ENCODE measurements at places on chromosomes 7 and 10.

DNA sequence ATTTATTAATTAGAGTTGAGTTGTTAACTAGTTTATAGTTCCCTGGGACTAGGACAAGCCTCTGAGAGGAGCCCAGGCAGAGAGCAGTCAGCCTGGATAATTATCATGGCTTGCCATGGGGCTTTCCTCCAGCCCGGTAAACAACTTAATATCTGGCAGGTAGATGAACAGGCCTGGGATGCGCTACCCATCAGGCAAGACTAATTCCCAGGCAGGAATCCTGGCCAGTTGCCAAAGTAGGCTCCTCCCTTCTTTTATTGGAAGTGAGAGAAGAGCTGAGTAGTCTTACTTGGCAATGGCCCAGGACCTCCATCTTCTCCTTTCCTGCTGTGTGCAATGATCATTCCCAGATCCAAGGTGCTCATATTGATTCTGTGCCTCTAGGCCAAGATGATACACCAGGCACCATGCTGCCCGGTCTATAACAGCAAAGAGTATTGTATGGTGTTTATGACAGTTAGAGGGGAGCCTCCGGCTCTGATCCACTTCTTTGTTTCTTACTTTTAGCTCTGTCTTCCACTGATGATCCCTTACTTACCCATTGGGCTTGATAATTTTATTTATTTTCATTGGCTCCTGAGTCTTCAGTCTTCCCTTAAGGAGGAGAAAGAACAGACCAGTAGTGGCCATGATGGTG is 408.7 kb downstream of the REEP3 start:
- no peak for DNase-seq

DNA sequence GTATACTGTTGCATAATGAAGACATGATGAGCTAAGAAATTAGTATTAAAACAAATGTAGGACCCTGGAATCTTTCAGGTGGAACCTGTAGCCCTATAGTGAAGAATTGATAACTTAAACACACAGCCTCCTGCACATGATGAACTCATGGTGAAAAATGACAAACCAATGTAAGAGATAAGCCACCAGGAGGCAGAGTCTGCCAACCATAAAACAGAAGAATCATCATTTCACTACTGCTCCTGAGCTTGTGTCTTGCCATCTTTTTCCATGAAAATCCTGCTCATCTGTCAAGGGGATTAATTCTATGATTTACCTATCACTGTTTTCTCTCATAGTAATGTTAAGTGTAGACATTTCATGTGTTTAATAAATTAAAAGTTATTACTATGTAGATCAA is 363.9 kb downstream of the MALRD1 start:
- DNase-seq = no peak

DNA sequence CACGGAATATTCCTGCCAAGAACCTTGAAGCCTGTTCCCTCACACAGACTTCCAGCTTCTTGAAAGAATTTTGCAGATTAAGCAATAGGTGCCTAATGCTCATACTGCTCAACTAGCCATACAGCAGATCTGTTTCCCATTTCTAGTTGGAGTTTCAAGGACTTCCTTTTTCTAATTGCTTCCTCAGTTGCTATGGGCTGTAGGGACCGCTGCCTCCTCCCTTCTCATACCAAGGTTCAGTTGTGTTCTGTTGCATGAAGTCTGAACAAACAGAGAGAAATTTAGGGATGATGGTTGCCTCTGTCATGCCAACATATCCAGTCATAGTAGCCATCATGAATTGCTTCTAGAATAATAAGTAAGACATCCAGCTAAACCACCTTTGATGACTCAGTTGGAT is 6.8 kb downstream of the ITGA8 start:
- no peak for DNase-seq

- DNase-seq = no peak
Observed at GRCh38 chr7:13117103-13117502, 429.7 kb downstream of the ARL4A start.

DNA sequence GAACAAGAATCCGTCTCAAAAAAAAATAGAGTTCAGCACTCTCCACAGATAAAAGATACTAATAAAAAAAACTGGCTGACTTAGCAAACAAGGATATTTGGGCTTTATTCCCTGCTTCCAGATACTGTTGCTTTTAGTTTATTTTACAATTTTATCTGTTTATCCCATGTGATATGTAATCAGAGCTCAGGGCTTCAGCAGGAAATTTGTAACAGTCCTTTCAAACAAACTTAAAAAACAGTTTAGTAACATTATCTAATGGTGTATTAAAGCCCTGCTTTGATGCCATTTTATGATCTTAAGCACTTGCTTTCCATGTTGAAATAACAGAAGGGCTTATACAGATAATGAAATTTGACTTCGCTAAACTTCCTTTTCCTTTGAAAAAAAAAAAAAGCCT is 28.1 kb downstream of the DCLRE1A start:
- no peak for DNase-seq

DNA sequence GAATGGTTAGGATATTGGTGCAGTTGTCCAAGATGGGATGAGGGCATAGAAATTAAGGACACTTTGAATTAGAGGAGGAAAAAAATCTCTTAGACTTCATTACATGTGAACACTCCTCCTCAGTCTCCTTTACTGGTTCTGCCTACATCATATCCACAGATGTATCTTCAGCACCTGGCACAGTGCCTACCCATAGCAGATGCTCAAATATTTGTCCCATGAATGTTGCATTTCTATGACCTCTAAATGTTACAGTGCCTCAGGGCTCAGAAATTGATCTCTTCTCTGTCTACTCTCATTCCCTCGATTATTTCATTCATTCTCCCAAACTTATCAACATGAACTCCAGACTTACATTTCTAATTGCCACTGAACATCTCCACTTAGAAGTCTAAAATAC is 17.1 kb downstream of the CNNM1 start:
- no peak for DNase-seq

DNA sequence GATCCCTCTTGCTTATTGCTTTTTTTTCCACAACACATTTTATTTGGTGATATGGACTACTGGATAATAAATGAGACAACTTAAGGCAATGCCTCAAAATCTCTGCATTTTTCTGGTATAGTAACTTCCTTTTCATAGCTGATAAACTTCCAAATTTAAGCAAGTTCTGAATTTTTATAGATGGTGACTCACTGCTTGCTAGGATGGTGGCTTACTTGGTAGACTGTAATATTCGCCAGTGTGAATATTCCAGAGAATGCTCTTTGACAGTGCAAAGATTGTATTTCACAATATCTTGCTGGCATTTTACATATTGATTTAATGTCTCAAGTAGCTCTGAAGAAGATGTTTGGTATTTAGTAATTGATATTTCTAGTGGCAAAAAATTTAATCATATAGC is 472.4 kb downstream of the TFEC start:
- DNase-seq = no peak

DNA sequence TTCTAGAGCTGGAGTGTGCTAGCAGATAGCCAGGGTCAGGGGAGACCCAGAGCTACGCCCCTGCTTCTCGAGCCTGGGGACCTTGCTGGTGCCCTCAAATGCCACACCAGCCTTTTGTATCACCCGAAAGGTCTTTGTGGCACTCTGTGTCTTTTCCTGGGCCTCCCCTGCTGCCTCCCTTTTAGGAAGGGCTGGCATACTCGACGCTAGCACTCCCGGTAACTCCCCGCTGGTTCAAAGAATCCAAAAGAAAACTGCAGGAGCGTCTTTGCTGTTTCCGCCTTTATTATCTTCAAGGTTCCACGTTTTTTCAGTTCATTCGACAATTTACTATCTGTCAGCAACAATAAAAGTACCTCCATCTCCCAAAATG is 36.3 kb downstream of the CTBP2 start:
- DNase-seq = no peak
